ENCODE measurements at places on chromosomes 6 and 20.

- DNase-seq = no peak
Observed at GRCh38 chr20:49913399-49914047, 1.8 kb downstream of the SPATA2 start.

- no peak for DNase-seq
Observed at GRCh38 chr6:134596191-134596590, 278.3 kb upstream of the SGK1 start.

GRCh38 chr6:113120224-113120581 lies 736.9 kb upstream of the MARCKS start:
- no peak for DNase-seq

DNA sequence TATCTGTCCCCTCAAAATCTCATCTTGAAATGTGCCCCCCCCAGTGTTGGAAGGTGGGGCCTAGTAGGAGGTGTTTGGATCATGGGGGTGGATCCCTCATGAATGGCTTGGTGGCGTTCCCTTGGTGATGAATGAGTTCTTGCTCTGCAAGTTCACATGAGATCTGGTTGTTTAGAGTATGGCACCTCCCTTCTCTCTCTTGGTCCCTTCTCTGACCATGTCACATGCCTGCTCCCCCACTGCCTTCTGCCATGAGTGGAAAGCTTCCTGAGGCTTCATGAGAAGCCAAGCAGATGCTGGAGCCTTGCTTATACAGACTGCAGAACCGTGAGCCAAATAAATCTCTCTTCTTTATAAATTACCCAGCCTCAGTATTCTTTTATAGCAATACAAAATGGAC lies 70.9 kb downstream of the MAN1A1 start:
- DNase-seq = no peak

GRCh38 chr6:153668758-153669157 lies 370.3 kb upstream of the OPRM1 start:
- no peak for DNase-seq

DNA sequence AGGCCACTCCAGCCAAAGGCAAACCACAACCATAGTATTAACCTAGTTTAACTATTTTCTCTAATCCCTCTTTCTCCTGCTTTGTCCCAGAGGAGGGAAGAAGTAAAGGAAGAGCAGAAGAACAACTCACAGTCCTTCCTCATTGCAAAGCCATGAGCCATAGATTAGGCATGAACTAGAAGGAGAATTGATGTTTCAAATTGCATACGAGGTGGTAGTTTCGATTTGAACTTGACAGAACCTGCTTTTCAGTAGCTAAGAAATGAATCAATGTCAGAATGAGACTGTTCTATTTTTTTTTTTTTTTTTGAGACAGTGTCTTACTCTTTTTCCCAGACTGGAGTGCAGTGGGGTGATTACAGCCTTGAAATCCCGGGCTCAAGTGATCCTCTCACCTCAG lies 48.3 kb downstream of the PROKR2 start:
- DNase-seq = no peak

DNA sequence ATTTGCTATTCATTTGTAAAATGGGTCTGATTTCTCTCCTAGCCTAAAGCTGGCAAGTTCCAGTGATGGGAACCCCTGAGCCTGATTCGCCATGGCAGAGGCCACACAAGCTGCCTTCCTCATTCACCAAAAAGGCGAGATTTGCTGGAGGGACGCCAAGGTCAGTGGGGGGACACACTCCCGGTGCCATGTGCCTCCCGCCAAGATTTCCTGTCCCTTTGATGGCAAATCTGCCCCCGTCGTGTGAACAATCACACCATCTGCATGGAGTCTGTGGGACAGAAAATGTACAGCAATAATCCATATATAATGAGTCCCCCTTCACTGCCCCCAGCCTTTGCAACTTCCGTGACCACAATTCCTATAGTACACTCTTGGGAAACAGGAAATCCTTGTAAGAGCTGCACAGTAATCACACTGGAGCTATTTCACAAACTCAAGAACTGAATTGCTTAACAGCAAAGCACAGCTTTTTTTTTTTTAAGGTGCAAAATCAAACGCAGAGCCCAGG lies 15.7 kb upstream of the IGF2R start:
- DNase-seq = no peak

DNA sequence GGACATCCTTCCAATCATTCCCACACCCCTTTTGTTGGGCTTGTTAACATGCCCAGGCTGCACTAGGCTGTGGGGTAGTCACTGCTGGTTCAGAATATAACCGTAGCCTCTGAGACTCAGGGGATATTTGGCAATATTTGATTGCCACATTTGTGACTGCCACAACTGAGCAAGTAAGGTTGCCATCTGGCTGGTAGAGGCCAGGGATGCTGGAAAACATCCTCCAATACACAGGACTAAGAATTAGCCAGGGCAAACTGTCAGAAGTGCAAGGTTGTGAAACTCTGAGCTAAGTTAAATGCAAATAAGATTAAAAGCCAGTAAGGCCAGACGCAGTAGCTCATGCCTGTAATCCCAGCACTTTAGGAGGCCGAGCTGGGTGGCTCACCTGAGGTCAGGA lies 112.0 kb downstream of the ZMYND8 start:
- no peak for DNase-seq
